ENCODE measurements at places on chromosomes 16 and 17.

DNA sequence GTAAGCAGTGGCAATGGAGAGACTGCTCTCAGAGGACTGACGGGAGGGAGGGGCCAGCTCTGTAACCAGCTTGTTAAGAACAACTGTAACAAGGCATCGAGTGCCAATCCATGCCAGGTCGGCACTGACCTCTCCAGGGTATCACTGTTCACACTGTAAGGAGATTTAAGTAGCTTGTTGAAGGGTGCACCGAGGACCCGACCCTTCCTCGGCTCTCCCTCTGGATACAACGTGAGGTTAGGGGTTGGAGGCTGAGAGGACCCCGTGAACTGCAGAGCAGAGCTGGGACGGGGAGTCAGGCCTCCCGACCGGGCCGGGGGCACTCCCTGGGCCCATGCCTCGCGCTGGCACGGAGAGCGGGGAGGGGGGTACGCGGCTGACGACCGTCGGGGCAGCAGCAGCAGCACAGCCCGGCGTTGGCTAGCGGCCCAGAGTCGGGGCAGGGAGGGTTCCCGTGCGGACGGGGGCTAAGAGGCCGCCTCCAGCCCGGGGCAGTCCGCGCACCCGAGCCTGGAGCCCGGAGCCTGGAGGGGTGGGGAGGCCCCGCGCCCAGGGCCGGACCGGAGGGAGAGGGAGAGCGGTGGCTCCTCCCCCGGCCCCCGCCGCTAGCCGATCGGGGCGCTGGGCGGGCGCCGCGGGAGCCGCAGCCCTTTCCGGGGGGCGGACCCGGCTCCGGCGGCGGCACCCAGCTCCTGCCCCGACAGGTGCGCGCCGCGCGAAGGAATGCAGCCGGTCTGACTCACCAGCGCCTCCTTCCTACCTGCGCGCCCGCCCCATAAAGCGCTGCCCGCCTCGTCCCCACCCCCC, at the start of gene ITGB4:
TSS of gene ITGB4 (plus strand) at position 804 of the 807 bp plus-strand sequence. CDS start 3,245 bp downstream, outside the sequence.
- DNase-seq, result peak; percentile 25

DNA sequence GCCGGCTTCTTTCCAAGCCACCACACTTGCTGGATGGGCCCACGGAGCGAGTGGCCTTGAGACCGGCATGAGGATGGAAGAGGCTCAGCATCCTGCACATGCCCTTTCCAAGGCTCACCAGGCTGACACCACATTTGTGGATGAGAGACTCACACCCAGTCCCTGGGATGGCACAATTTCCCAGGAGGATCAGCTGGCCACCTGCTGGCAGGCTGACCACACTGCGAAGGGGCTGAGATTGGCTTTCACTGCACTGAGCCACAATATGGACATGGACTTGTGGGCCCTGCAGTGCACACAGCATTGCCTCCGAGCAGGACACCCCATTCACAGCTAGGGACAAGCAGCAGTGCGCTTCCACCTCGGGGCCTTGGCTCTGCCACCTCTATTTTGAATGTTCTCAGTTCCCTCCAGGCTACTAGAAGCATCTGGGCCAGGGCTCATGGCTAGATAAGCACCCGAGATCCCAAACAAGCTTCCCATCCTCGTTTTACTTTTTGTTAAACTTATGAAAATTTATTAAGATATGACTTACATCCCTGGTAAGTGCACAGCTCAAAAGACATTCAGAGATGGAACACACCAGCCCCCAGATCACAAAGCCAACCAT, 25.3 kb upstream of the KSR1 start:
- no peak for DNase-seq

DNA sequence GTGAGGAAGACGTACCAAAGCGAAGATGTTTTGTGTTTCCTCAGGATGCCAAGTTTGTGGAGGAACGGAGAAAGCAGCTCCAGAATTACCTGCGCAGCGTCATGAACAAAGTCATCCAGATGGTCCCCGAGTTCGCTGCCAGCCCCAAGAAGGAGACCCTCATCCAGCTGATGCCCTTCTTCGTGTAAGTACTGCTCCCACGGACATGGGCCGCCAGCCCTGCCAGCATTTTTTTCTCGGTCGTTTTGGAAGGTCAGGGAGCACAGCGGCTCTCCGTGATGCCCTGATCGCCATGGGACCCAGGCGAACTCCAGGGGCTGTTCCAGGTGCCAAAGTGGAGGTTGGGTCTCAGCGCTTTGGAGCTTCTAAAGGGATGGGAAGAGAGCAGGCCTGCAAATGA, 279.0 kb downstream of the CPPED1 start:
- no peak for DNase-seq

- DNase-seq, result peak; percentile 56
Measured at GRCh38 chr16:72172105-72173034, at the start of gene PMFBP1. TSS of gene PMFBP1 (minus strand) at chr16:72172155. CDS start at chr16:72171208, 947 bp downstream.

DNA sequence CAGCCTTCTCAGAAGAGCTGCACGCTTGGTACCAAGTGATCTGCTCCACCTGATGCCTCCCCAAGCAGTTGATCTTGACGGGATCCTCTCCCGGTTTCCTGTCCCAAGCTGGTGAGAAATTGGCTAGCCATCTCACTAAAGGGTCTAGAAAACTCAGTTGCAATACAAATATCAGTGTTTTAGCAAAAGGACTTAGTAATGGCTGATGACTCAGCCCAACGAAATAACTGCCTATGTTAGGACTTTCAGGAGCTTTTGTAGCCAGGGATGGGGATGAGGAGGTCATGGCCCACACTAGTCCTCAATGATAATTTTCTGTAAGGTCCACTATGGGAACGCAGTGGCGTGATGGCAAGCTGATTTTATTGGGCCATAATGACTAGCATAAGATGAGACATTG, 23.3 kb upstream of the ENGASE start:
- no peak for DNase-seq

DNA sequence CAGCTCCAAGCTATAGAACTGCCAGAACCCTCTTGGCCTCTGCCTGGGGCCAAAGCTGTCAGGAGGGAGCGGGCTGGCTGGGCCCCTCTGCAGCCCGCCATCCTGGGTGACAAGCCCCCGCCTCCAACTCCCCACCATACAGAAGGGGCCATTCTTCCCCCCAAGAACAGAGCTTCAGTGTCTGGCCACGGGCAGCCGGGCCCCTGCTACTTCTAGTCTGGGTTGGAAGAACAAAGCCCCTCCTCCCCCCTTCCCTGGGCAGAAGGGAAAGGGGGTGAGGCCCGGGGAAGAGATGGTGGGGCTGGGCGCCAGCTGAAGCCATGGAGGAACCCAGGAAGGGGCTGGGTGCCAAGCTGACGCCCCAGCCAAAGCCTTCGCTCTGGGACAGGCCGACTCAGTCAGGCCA, 9.0 kb downstream of the NAT9 start:
- DNase-seq, result no peak

DNA sequence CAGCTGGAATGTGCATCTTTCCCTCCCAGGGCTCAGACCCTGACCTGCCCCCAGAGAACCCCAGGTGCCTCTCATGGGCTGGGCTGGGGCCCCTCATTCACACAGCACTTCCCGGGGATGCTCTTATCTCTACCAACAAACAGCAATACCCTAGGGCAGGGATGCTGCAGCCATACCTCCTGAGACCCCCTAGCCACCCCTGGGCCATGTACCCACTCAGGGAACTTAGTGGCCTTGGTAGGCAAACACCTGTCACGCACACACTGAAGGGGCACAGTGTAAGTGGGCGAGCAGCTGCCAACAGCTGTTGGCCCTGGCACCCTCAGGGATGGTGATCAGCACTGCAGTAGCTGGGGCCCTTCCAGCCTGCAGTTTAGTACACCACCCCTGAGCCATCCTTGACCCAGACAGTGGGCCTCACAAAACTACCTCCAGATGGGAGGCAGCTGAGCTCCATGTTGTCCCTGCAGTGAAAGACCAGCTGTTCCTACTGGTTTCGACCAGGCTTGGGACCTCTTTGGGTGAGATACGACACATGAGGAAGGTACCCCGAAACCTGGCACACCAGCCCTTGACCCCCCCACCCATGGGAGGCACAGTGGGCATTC, 1723.6 kb downstream of the TP53TG3F start:
- no peak for DNase-seq

GRCh38 chr17:77345260-77345910, 204.6 kb downstream of the SEC14L1 start:
- no peak for DNase-seq
